Stimulated activated memory B cell treated with anti-CD40 and anti-IgM and Interleukin-4, amounts not matched to agents 10 μg/mL and 1 μg/mL and 100 μg/mL, for 72 hours (primary cell): ENCODE measurements at places on chromosomes 3 and 15.

DNA sequence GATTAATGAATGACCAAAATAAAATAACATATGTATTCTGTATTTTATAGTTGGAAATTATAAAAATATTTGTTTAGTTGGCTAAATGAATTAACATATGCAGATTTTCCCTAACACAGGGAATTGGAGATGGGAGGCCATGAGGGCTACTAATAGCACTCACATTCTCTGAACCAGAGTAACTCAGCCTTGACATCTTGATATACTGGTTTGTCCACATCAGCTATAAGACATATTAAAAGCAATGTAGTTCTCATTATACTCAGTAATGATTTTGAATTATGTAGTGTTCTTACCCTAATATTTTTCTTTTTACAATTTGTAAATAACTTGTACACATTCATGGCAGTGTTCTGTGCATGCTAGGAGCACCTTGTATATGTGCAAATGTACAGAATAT is 255.9 kb downstream of the EPHA6 start:
- H3K27ac ChIP-seq, result no peak overlapping the region
- H3K36me3 ChIP-seq, result no peaks in the 10 kb centered on the region
- no peaks in the 10 kb centered on the region for H3K27me3 ChIP-seq
- H3K4me3 ChIP-seq, result no peak overlapping the region
- H3K4me1 ChIP-seq, result no peaks in the 10 kb centered on the region

- H3K4me3 ChIP-seq, result no peak overlapping the region
- H3K27ac ChIP-seq, result no peak overlapping the region
- H3K36me3 ChIP-seq, result no peaks in the 10 kb centered on the region
- no peaks in the 10 kb centered on the region for H3K4me1 ChIP-seq
- ATAC-seq, result no peak
Observed at GRCh38 chr15:62845241-62846126, 197.1 kb upstream of the TPM1 start.

GRCh38 chr3:23611737-23612295 is 193.9 kb upstream of the UBE2E1 start:
- ATAC-seq, result peak; percentile 38
- peaks cover 7% of the 10 kb centered on the region for H3K36me3 ChIP-seq
- H3K27ac ChIP-seq, result peak overlapping the region; percentile 73
- no peaks in the 10 kb centered on the region for H3K27me3 ChIP-seq

GRCh38 chr15:77021803-77022381 is 27.0 kb downstream of the PSTPIP1 start:
- H3K27me3 ChIP-seq, result no peaks in the 10 kb centered on the region
- H3K4me1 ChIP-seq, result peaks cover 72% of the 10 kb centered on the region
- H3K27ac ChIP-seq, result peak overlapping the region; percentile 54
- no peak for ATAC-seq
- no peak overlapping the region for H3K4me3 ChIP-seq
- peaks cover 36% of the 10 kb centered on the region for H3K36me3 ChIP-seq

DNA sequence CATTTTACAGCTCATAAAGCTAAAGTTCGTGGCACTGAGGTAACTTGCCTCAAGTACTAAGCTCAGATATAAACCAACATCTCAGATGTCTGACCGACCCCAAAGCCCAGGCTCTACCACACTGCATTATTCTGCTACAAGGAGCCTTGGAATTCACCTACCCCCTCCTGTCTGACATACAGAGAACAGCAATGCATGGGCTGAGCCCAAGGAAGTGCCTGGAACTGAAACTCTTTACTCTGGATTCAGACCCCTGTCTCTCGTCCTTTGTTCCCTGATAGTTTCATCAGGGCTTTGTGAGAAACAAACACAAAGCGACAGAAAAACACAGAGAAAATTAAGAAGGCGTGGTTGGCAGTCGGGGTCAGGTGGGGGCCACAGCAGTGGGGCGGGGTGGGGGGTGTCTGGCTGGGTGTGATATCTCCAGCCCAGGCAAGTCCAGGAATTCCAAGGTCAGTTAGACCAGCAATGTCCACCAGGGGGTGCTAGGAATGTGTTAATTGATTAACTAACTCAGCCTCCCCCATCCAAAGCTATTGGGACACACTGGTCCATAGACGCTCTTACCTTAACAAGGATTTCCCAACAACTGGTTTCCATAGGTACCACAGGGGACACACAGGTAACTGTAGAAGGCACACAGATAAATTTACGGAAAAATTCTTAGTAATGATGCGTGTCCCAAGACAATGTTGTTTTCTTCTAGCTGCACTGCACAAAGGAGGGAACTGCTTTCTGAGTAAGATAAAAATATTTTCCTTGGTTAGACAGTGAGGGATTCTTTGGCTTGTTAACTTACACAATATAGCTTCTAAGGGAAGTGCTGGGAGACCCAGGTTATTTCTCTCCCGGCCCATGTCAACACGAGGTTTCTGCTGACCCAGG is 18.8 kb upstream of the SSUH2 start:
- peaks cover 18% of the 10 kb centered on the region for H3K4me1 ChIP-seq
- no peak overlapping the region for H3K4me3 ChIP-seq
- ATAC-seq, result no peak
- no peak overlapping the region for H3K27ac ChIP-seq

GRCh38 chr15:71945012-71945411 is 134.7 kb downstream of the NR2E3 start:
- H3K27ac ChIP-seq, result no peak overlapping the region
- no peak overlapping the region for H3K4me3 ChIP-seq
- peaks cover 12% of the 10 kb centered on the region for H3K36me3 ChIP-seq
- no peaks in the 10 kb centered on the region for H3K4me1 ChIP-seq
- ATAC-seq, result no peak
- H3K27me3 ChIP-seq, result no peaks in the 10 kb centered on the region

GRCh38 chr3:154933581-154933980 is 146.5 kb upstream of the MME start:
- H3K4me1 ChIP-seq, result no peaks in the 10 kb centered on the region
- H3K27ac ChIP-seq, result no peak overlapping the region
- H3K27me3 ChIP-seq, result no peaks in the 10 kb centered on the region
- H3K4me3 ChIP-seq, result no peak overlapping the region
- ATAC-seq, result no peak
- no peaks in the 10 kb centered on the region for H3K36me3 ChIP-seq

DNA sequence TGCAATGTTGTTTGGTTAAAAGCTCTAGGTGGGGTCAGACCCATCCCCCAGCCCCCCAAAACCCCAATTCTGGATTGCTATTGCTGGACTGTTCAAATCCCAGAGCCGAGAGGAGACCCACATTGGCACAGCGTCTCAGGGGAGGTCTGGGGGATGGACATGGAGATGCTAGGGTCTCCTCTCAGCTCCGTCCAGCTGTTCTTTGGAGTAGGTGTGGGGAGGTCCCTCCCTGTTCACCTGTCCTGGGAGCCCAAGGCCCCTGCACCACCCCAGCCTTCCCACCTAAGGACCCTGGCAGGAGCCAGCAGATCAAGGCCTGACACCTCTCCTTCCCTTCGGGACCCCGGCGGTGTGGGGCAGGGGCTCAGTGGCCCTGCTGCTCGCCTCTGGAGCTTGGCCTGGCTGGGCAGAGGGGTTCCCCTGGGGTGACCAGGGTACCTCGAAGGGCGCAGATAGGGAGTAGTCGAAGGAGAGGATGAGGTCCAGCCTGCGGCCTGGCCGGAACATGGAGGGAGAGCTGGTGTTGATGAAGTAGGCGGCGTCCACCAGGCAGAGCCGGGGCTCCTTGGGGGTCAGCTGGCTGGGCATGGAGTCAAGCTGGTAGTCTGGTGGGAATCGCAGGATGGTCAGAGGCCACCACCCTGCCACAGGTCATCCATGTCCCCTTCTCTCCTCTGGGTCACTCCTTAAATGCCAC is 23.9 kb downstream of the PLA2G4D start:
- ATAC-seq, result no peak
- H3K27me3 ChIP-seq, result peaks cover 60% of the 10 kb centered on the region
- H3K4me3 ChIP-seq, result no peak overlapping the region
- H3K36me3 ChIP-seq, result peaks cover 16% of the 10 kb centered on the region

GRCh38 chr3:187165144-187165543 is 25.8 kb upstream of the RPL39L start:
- H3K4me3 ChIP-seq, result no peak overlapping the region
- H3K27me3 ChIP-seq, result peaks cover 7% of the 10 kb centered on the region
- H3K4me1 ChIP-seq, result no peaks in the 10 kb centered on the region
- H3K36me3 ChIP-seq, result no peaks in the 10 kb centered on the region
- no peak overlapping the region for H3K27ac ChIP-seq
- ATAC-seq, result peak; percentile 48

- H3K4me3 ChIP-seq, result peak overlapping the region; percentile 3
- H3K27ac ChIP-seq, result no peak overlapping the region
- H3K27me3 ChIP-seq, result peaks cover 32% of the 10 kb centered on the region
- no peak for ATAC-seq
- peaks cover 13% of the 10 kb centered on the region for H3K4me1 ChIP-seq
Observed at GRCh38 chr3:127630811-127631714, 2.1 kb downstream of the PODXL2 start.

- H3K4me3 ChIP-seq, result no peak within 1 kb of the TSS
- peak; percentile 45 for ATAC-seq
- no peaks in the 10 kb centered on the region for H3K4me1 ChIP-seq
- H3K27ac ChIP-seq, result no peak within 1 kb of the TSS
- H3K36me3 ChIP-seq, result no peaks in the 10 kb centered on the region
Observed at GRCh38 chr3:194369522-194370279, at the start of gene LRRC15. TSS of gene LRRC15 (minus strand) at chr3:194369743. CDS start at chr3:194361043, 8,700 bp downstream.

DNA sequence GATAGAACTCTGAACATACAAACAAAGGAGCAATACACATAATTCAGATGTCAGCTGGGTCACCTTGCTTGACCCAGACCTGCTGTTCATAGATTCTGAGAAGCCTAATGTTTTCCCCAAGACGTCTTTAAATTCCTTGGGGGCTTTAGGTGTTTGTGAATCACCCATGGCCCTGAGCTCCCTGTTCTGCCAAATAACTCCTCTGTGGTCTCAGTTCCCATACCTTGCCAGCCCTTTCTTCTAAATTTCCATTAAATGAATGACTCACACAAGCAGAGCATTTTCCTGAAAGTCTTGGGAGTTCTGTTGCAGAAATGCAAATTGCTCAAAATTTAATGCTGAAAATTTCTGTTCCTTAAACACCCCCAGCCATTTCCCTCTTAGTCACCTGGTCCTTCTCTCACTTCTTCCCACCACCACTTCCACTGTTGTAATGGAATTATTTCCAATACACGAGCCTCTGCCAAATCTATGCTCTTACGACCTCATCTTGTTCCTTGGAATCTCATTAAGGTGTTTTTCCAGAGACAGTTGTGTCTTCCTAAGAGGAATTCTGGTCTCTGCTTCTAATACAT is 33.4 kb upstream of the PSMD6 start:
- no peak for ATAC-seq
- no peaks in the 10 kb centered on the region for H3K36me3 ChIP-seq
- H3K4me1 ChIP-seq, result peaks cover 6% of the 10 kb centered on the region
- no peak overlapping the region for H3K27ac ChIP-seq
- H3K4me3 ChIP-seq, result no peak overlapping the region

GRCh38 chr3:143538577-143538981 is 309.7 kb downstream of the SLC9A9 start:
- ATAC-seq, result no peak
- H3K4me1 ChIP-seq, result peaks cover 27% of the 10 kb centered on the region
- no peaks in the 10 kb centered on the region for H3K27me3 ChIP-seq

- H3K4me1 ChIP-seq, result no peaks in the 10 kb centered on the region
- H3K36me3 ChIP-seq, result no peaks in the 10 kb centered on the region
- H3K4me3 ChIP-seq, result no peak overlapping the region
- H3K27me3 ChIP-seq, result no peaks in the 10 kb centered on the region
- no peak overlapping the region for H3K27ac ChIP-seq
- ATAC-seq, result no peak
Observed at GRCh38 chr3:89320186-89320585, 212.8 kb downstream of the EPHA3 start.

DNA sequence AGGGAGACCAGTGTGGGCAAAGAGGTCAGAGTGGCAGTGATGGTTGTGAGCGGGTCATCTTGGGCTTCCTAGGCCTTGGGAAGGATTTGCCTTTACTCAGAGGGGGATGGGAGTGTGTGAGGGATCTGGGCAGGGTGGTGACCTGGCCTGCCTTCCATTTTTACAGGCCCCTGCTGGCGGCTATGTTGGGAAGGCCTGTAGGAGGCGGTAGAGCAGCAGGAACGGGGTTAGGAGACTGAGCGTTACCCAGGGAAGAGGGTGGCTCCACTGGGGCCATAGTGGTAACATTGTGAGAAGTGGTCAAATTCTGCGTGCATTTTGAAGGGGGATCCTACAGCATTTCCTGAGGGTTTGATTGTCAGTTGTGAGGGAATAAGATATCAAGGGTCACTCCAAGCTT is 307.3 kb upstream of the CTDSPL start:
- peaks cover 18% of the 10 kb centered on the region for H3K27me3 ChIP-seq
- no peaks in the 10 kb centered on the region for H3K36me3 ChIP-seq
- no peak overlapping the region for H3K27ac ChIP-seq
- H3K4me3 ChIP-seq, result no peak overlapping the region
- no peak for ATAC-seq

- H3K4me1 ChIP-seq, result no peaks in the 10 kb centered on the region
- no peak for ATAC-seq
- H3K36me3 ChIP-seq, result no peaks in the 10 kb centered on the region
- no peaks in the 10 kb centered on the region for H3K27me3 ChIP-seq
Observed at GRCh38 chr3:22361521-22361920, 610.5 kb upstream of the ZNF385D start.

- no peaks in the 10 kb centered on the region for H3K27me3 ChIP-seq
- no peak for ATAC-seq
- peaks cover 54% of the 10 kb centered on the region for H3K36me3 ChIP-seq
- H3K27ac ChIP-seq, result peak overlapping the region; percentile 67
- H3K4me1 ChIP-seq, result peaks cover 71% of the 10 kb centered on the region
- H3K4me3 ChIP-seq, result no peak overlapping the region
Observed at GRCh38 chr3:141407047-141407446, 38.7 kb downstream of the ZBTB38 start.

DNA sequence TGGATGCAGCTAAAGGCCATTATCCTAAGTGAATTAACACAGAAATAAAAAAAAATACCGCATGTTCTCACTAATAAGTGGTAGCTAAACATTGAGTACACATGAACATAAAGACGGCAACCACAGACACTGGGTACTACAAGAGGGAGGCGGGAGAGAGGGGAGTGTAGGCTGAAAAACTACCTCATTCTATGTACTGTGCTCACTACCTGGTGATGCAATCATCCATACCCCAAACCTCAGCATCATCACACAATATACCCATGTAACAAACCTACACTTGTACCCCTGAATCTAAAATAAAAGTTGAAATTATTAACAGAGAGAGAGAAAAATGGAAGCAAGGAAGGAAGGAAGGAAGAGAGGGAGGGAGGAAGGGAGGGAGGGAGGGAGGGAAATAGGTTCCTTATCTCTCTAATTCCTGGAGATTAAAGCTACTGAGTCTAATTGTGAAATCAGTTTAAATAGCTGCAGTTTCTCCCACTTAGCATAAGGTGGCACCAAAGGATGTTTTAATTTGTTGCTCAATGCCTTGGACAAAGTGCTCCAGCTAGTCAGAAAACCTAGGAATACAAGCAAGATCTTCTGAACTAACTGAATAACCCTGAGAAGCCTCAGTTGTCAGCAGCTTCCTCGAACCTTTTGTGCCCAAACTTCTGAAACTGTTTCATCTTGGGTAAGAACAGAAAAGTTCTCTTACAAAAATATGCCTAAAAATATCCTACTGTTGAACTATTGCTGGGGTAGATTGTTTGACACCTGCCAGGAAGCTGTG is 79.4 kb upstream of the ATP11B start:
- no peak overlapping the region for H3K4me3 ChIP-seq
- H3K27me3 ChIP-seq, result no peaks in the 10 kb centered on the region
- no peaks in the 10 kb centered on the region for H3K36me3 ChIP-seq
